Activated naive CD4-positive, alpha-beta T cell treated with Interleukin-2 at 50 U/mL for 16 hours (primary cell): ENCODE measurements at places on chromosomes 3 and 15.

GRCh38 chr3:133049491-133049890 lies 11.3 kb downstream of the TMEM108 start:
- no peak for DNase-seq

DNA sequence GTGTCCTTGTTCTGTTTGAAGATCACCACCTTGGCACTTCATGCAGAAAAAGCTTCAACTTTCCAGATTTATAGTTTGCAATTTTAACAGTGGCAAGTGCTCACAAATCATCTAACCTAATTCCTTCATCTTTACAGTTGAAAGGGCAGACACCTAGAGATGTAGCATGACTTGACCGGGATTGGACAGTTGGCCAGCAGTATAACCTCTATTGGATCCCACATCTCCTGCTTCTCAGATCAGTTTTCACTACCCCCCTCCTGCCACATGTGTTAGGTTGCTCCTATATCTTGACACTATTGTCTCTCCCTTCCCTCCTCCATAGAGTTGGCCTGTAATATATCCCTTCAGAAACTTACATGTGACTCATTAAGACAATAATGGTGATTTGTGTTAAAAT lies 206.0 kb upstream of the SEMA6D start:
- DNase-seq: no peak

DNA sequence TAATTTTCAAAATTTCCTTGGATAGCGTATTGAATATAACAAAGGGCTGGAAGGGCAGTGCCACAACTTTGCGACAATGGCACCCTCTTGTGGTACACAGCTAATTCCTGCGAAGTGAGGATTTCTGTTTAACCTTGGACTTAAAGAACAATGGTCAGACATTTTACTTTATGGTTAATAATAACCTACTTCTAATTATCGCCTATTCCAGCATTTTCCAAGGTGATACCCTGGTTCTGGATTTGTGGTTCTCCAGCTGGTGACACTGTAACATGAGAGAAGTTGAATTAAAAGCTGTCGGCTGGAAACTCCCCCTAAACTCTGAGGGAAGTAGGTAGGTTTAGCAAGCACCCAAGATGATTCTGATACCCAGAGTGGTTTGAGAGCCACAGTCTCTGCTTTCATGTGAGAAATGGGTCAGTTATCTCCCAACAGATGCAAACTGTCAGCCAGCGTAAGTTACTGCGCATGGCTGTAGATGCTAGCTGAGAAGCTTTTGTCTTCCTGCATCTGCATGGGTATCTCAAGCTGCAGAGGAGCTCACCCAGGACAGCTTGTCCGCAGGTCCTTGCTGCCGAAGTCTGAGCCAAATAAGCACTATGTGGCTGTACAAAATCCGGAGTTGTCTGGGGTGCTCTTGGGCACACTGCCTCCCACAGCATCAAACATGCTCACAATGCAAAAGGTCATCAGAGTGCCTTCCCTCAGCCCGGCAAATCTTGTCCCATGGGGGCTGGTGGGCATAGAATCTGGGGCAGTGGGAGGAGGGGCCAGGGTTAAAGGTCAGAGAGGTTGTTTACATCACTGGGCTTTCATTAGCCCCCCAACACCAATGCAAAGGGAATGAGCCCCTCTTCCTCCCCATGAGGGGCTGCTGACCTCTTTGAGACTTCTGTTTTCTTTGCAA lies 6.6 kb upstream of the CHSY1 start:
- DNase-seq: peak; percentile 54

DNA sequence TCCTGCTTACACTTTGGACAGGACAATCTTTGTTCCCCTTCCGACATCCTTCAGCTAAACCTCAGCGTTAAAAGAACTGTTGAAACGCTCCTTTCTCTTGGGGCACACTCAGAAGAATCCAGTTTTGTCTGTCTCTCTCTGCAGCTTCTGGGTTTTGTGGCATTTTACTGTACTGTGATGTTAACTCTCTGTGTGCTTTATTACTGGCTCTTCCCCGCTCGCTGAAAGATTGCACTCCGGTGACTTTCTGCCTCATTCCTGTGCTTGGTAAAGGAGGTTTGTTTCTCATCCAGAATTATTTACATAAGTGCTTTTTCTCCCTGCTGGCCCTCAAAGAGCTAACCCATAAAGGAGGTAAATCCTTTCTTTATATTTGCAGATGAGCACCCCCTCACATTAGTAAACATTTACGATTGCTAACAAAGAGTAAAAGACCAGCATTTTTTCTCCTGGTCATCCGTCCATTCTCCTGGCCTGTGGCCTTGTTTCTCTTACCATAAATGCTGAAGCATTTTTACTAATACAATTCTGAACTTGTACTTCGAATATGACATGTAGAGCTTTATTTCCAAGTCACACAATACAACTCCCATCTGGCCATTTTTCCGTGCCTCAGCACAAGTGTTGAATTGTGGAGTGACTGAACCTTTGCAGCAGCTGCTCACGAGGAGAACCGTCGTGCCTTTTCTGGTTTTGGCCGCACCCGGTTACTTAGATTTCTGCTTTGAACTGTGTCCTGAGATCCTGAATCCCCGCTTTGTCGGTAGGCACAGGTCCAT lies 69.3 kb upstream of the RPL35A start:
- DNase-seq: no peak

GRCh38 chr3:74332165-74332564 lies 282.3 kb downstream of the CNTN3 start:
- DNase-seq: no peak

GRCh38 chr3:46102780-46103130 lies 75.5 kb upstream of the XCR1 start:
- DNase-seq: no peak

DNA sequence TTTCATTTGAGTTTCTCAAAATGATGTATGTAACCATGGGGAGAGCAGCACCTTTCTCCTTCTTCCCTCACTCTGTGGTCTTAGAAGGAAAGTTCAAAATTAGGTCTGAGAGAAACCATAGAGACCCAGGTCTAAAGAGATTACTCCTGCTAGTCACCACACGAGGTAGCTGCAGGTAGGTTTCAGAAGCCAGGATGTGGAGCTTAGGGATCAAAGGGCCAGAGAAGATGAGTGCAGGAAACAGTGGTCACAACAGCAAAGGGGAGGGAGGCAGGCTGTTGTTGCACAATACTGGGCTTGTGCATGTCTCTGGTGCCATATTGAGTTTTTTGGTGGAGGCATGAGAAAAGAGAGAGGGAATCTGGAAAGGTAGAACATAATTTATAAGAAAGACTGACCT lies 583.6 kb downstream of the AGBL1 start:
- DNase-seq: no peak

- no peak for DNase-seq
These were observed 82.1 kb upstream of the STAC start for GRCh38 chr3:36298188-36298587.

DNA sequence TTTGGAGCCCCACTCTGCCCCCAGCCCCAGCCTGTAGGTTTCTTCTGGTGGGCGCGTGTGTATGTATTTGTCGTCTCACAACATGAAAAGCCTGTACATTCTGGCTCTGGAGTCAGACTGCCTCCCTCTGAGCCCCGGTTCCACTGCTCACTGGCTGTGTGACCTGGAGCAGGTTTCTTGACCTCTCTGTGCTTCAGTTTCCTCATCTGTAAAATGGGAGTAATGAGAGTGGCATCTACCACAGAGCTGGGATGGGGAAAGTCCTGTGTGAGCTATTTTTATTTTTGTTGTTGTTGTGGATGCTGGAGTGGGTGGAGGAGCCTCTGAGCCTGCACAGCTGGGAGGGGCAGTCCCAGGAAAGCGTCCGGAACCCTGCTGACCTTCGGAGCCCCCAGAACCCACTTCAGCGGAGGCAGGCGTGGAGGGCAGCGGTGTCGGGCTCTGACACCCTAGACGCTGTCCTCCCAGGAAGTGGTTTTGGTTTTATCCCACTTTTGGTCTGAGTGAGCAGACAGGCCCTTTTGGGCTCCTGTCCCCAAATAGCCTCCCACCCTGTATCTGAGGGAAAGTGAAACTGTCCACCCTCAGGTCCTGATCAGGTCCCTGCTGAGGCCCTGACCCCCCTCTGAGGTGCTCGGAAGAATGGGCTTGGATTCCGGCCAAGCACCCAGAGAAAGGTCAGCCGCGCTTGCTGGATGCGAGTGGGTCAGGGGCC lies 103.5 kb downstream of the CHSY1 start:
- DNase-seq: no peak

- no peak for DNase-seq
These were observed 18.8 kb downstream of the TIPARP start for GRCh38 chr3:156693166-156693565.

- DNase-seq: no peak
These were observed 186.9 kb downstream of the KLHL25 start for GRCh38 chr15:85607842-85608241.

DNA sequence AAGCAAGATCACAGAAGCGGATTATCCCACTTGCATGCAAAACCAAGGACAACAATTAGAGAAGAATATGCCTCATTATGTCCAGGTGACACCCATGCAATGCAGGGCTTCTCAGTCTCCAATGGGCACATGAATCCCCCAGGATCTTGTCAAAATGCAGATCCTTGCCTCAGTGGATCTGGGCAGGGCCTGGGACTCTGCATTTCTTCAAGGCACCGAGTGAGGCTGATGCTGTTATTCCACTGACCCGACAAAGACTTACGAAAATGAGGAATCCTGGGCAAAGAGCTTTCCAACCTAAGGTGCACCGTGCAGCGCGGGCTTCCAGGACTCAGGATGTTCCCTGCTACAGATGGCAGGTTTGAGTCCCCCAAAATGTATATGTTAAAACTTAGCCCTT lies 99.2 kb downstream of the ATP10A start:
- no peak for DNase-seq

DNA sequence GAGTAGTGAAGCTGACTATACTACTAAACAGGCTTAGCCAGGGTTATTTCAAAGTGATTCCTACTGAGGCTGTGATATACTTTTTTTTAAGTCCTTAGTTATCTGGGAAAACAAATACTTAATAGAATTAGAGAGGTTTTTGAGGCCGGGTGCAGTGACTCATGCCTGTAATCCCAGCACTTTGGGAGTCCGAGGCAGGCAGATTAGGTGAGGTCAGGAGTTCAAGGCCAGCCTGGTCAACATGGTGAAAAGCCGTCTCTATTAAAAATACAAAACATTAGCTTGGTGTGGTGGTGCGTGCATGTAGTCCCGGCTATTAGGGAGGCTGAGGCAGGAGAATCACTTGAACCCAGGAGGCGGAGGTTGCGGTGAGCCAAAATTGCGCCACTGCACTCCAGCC lies 34.2 kb downstream of the PRTG start:
- DNase-seq: no peak

DNA sequence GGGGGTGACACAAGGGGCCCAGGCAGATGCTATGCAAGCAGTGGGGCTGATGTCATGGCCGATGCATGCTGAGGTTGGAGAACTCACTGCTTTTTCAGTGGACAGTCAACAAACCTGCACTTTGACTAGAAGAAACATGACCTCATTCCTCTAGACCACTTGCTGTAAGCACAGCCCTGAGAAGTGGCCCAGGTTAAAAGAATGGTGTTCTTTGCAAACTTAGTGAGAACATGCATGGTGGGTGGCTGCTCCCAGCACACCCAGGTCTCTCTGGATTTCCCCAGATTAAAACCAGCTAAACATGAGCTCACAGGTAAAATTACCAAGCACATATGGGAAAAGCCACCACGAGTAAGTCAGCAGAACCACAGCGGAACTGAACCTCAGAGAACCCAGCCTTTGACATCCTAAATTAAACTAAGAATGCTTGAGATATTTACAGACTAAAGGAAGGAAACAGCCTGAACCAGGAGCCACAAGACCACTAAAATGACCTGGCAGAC lies 15.5 kb downstream of the DLEC1 start:
- DNase-seq: no peak

DNA sequence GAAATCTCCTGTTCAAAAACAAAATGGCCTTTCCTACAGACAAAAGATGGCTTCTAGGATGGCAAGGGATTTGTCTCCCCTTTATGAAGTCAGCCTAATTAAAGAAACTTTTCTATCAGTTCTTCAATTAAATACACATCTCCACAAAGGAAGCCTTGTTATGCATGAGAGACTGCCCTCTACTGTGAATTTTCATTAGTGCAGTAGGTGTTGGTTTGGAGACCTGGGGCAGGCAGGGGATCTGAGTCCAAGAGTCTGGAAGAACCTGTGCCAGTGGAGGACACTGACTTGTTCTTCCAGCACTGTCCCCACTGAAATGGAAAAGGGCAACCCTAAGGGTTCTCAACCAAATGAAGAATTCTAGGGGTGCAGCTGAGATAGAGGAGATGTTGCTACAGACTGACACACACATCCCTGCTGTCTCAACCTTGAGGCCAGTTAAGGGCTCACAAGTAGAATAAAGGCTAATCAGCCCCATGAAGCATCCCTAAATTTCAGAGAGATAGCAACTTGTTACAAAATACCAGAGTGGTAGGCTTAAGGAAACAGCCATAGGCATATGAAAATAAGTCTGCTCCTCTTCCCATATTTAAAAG lies 174.0 kb upstream of the PRICKLE2 start:
- DNase-seq: no peak

DNA sequence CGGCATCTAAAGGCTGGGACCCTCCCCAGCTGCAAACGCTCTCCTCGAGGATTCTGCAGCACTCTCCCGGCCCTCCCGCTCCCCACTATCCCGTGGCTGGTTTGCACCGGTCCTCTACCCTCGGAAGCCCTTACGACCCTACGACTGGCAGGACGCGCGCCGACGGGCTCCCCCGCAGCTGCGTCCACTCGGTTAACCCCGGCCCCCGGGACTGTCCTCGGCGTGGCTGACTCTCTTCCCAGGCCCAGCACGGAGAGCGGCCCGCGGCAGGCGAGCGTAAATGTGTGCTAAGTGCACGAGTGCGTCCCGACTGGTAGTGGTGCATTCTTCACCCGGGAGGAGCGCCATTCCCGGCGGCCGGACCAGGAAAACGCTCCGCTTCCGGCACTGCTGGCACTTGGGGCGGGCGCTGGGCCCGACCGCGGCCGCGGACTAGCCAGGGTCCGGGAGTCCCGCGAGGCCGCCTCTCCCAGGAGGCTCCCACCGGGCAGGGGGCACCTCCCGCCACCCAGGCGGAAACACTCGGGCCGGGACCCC lies 508 bp downstream of the GORASP1 start:
- peak; percentile 12 for DNase-seq
